ENCODE measurements at places on chromosomes 6 and 20.

- DNase-seq = no peak
Observed at GRCh38 chr6:27178860-27179259, 68.6 kb upstream of the PRSS16 start.

- DNase-seq = no peak
Observed at GRCh38 chr6:16239798-16240123, 1.4 kb downstream of the GMPR start.

DNA sequence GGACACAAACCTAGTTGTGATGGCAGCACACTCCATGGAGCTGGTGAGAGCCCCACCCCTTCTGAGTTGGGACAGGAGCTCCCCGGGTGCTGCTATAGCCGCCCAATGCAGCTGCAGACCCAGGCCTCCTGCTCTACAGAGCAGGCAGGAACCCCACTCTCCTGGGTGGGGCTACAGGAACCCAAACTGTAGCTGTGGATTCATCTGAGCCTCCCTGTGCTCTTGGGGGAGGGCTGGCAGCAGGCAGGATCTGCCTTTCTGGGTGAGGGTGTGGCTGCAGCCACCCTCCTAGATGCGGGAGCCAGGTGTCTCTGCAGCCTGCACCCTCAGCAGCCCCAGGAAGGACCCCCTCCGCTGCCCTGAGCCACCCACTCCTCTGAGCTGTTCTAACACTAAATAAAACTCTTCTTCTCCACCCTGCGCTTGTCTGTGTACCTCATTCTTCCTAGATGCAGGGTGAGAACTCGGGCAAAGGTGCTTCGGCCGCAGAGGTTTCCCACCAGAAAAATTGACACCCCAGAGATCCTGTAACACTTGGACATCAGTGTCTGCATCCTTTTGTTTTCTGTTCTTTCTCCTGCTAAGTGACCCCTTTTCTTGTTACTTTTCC, 55.2 kb upstream of the KIF13A start:
- no peak for DNase-seq

GRCh38 chr6:43616725-43617472, 12.2 kb downstream of the GTPBP2 start:
- no peak for DNase-seq

DNA sequence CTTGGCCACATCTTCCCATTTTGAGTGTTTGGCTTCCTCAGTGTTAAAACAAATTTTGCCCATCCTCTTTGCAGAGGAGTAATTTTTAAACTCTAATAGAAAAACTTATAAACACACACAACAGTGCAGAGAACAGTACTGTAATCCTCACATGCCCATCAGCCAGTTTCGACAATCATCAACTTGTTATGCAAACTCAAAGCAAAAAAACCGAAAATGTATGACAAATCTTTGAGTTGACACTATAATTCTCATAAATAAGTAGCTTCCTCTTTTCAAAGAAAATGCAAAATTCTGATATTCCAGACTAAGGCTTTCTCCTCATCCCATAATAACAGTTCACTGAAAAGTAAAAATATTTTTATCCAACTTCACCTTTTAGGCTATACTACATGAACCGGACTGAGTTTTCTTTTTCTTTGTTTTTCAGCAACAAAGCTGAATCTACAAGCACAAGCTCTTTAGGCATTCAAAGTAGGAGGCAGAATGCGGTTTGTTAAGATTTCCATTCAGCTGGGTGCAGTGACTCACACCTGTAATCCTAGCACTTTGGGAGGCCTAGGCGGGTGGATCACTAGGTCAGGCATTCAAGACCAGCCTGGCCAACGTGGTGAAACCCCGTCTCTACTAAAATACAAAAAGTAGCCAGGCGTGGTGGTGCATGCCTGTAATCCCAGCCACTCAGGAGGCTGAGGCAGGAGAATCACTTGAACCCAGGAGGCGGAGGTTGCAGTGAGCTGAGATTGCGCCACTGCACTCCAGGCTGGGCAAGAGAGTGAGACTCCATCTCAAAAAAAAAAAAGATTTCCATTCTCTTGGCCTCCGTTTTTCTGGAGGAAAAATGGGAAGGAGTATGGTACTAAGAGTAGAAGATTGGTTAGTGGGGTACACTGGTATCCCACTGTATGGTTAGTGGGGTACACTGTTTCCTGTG, 74.8 kb downstream of the GCNT2 start:
- DNase-seq = no peak

DNA sequence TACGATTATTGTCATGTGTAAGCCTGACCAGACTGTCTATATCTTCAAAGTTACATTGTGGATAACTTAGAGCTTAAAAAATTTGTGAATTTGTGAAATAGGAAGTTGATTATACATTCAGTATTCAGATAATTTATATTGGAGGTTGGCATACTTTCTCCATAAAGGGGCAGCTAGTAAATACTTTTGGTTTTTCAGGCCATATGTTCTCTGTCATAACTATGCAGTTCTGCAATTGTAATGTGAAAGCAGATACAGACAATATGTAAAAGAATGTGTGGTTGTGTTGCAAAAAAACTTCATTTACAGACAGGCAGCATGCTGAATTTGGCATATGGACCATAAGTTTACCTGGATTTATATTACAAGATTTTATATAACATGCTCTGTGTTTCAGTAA, 29.3 kb downstream of the HSF2 start:
- no peak for DNase-seq

- no peak for DNase-seq
Observed at GRCh38 chr20:16587066-16587465, 13.8 kb upstream of the KIF16B start.

DNA sequence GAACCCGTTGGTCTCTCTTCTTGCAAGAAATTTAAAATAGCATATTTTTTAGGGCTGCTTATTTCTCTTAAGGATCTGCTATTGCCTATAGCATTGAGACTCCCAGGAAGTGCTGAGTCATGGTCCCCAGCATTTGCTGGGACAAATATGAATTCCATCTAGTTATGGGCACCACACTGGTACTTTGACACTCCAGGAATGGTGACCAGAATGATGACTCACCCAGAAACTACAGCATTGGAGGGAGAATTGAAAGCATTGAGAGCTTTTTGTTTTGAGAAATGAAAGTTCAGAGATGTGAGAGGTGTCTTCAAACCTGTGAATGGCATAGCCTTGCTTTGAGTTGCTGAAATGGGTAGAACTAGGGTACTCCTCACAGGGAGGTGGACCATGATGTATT, 699.7 kb downstream of the DHX35 start:
- DNase-seq = no peak
